ENCODE measurements at places on chromosomes 7 and 10.

GRCh38 chr10:42934351-42934811, 142.5 kb upstream of the RET start:
- no peak for DNase-seq

DNA sequence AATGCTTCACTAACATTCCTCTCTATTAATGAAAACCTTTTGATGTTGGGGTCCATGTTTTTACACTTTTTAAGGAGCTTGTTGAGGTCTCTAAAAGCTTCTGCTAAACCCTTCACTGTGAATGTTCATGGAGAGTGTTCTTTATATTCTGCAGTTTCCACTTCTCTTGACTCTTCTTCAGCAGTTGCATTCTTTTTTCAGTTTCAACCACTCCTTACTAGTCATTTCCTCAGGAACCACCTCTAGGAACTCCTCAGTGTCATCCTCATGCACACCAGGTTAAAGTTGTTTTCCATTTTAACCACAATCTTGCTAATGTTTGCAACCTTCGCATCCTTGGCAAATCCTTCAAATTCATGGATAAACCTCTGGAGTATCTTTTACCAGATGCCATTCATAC, 821.6 kb downstream of the ANKRD7 start:
- no peak for DNase-seq

GRCh38 chr7:142654398-142654797, 94.9 kb upstream of the PRSS1 start:
- DNase-seq, result no peak

GRCh38 chr10:21196822-21197395, 299.8 kb upstream of the NEBL start:
- DNase-seq, result no peak

- no peak for DNase-seq
These were observed 2.5 kb upstream of the ALOX5 start for GRCh38 chr10:45371560-45371959.

GRCh38 chr7:111030336-111030735, 60.6 kb upstream of the LRRN3 start:
- peak; percentile 27 for DNase-seq

DNA sequence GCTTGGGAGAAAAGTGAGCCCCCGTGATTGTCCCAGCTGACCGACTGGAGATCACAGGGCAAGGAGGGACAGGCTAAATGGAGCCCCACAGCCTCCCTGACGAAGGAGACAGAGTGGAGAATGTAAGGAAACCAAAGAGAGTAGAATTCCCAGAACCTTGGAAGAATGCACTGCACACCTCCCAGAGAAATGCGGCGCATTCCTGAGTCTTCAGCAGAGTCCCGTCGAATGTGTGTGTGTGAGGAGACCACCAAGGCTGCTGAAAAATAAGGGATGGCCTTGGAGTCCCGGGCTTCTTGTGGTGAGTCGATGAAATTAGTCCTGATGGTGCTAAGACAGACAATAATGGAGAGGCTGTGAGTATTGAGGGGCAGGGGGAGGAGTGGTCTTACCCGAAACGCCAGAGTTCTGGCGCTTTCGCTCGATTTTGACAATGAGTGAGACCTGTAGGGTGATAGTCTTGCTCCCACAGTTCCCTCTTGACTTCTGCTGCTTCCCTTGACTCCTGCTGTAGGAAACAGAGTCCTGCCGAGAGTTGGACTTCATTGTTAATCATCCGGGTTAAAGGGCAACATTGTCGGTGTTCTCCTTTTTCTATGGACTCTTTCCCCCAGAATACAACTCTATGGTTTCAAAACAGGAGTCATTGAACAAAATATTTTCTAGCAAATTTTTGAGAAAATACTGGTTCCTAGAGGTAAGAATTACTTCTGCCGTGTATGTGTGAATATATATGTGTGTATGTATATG, 103.2 kb downstream of the CNNM2 start:
- DNase-seq, result no peak

GRCh38 chr7:102841290-102841689, 71.5 kb upstream of the LRRC17 start:
- DNase-seq, result no peak

DNA sequence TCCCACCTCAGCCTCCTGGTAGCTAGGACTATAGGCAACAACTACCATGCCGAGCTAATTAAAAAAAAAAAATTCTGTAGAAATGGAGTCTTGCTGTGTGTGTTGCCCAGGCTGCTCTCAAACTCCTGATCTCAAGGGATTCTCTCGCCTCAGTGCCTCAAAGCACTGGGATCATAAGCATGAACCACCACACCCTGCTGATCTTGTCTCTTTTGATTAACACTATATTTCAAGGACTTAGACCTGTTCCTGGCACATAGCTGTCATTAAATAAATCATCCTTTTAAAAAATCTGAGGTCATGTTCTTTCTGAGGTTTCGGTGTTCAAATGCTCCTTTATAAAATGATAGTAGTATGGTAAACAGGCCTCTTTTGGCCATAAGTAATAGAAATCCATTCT, 4.8 kb downstream of the PALS2 start:
- no peak for DNase-seq

DNA sequence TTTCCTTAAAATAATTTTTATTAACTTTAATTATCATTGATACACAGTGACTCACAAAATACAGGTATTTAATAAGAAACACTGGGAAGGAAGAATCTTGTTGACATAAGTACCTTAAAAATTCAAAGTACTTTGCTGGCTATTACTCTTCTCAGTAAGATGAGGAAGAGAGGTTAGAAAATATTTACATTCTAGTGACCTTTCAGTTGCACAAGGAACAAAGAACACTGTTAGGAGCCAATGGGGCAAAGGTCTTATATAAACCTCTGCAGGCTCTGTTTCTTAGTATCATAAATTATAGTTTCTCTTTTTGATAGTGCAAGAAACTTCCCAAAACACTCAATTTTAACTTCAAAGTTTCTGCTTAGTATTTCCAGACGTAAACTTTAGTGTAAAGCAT, 4.8 kb upstream of the TAX1BP1 start:
- no peak for DNase-seq

DNA sequence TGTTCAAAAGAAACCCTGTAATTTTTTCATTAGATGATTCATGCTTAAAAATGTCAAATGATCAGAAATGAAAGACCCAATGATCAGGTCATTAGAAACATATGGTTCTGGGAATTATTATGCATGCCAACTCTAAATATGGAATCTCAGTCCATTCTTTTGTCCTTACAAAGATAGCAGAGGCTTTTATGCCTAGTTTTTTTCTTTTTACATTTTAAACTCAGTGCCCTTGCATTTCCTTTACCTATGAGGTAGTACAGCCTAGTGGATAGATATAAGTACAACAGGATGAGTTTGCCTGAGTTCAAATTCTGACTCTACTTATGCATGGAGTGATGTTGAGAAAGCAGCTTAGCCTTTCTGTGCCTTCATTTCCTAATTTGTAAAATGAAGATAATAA, 392.9 kb downstream of the SUGCT start:
- peak; percentile 56 for DNase-seq

DNA sequence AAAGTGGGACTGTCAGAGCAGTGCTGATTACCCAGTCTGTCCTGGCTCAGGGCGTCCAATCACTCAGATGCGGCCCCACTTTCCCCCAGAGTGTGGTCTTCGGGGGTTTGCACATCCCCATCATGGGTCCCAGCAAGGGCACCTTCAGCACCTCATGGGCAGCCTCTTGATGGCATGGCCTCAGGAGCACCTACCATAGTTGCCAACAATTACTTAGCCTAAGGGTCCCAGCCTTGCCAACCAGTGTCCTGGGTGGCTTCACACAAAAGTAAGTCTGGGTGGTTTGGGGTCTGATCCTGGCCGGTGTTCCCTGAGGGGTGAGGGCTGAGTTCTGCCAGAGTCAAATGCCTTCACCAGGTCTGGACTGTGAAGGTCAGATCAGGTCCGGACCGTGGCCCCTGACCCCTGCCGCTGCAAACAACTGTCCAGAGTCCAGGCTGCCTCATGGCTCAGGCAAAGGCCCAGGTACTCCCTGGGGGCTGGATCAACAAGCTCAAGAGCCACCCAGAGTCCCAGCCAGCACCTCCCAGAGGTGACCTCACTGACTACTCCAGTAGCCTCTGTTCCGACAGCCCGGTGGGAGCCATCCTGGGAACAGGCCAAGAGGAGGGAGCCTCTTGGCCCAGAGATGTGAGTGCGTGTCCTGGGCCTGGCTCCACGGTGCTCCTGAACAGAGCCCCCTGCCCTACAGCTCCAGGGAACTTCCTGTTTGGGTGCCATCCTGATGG, 6.2 kb upstream of the MARVELD1 start:
- DNase-seq, result no peak

DNA sequence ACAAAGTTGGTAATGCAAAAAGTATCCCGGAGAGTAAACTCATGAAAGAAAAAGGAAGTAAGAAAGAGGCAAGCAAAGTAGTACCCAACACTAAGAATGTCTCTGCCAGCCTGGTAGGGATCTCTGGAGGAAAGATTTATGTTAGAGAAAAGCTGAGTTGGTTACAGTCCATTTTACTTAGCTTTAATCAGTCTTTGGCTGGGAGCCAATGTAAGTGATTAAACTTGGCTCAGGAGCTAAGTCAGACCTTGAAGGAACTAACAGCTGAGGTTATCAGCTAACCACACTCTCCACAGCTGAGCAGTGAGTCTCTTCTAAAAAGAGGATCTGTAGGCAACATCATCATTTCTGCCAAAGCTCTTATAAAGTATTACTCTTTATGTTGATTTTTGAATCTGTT, 148.0 kb downstream of the ANKRD7 start:
- no peak for DNase-seq

GRCh38 chr10:91462423-91462822, 52.3 kb downstream of the HECTD2 start:
- peak; percentile 56 for DNase-seq

- no peak for DNase-seq
These were observed 171.9 kb downstream of the RPS24 start for GRCh38 chr10:78205457-78206016.

DNA sequence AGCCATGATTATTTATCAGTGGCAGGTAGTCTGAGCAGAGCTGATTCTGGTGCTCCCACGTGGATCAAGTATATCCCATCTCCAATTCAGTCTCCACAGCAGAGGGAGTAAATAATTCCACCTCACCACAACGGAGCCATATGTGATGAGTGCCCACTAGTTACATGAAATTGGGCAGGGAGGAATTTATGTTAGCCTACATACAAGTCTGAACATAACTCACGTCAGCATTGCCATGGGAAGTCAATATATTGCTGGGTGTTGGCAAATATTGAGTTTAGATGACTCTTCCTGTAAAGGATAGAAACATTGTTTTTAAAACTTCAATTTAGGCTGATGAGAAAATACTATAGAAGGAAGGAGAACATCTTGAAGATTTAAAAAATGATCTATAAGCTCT, 269.0 kb upstream of the BMPER start:
- no peak for DNase-seq

- no peak for DNase-seq
These were observed 3.8 kb upstream of the TRIM56 start for GRCh38 chr7:101081432-101081831.

DNA sequence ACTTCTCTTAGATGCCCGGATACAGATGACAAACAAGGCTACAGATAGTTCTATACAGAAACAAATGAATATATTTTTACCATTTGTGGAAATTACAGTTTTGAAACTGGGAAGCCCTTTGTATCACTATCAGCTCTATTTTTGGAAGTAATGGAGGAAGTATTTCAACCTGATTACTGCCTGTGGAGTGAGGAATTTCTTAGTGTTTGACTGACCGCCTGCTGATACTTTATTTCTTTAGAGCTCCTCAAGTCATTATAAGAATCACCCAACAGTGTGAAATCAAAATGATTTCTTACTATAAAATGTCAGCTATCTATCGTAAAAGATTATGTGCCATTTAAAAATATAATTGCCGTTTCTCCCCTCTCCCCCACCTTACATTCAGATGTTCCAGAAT, 290.9 kb downstream of the SDK1 start:
- no peak for DNase-seq

DNA sequence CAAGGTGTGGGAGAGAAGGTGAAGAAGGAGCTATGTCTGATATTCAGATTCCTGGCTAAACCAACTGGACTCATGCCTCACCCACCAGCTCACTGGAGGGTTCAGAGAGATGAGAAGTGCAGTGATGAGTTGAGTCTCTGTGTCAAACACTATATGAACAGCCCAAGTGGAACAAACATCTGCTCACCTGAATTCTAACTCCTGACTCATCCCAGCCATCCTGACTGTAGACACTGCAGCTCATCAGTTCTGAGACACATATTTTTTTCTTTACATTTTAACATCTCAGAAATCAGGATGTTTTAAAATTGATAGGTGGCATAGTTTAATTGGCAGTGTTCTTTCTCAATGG, 27.3 kb downstream of the GSDME start:
- DNase-seq, result no peak

- no peak for DNase-seq
These were observed 25.6 kb downstream of the CTNNA3 start for GRCh38 chr10:67670401-67670800.

DNA sequence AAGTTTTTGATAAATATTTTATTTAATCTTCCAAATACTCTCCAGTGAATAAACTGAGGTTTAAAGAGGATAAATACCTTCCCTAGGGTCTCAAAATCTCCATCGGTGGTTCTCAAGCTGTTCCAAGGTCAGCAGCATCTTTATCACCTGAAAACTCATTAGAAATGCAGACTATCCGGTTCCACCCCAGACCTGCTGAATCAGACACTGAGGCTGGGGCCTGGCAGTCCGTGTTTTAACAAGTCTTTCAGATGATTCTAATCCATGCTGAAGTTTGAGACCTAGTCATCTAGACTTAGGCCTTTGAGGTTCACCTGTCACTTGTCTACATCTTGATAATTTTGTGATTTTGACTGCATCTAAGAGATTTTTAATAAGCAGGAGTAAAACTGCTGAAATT, 37.5 kb downstream of the PLEKHA8 start:
- no peak for DNase-seq

GRCh38 chr7:134991469-134992339, 5.4 kb downstream of the AGBL3 start:
- no peak for DNase-seq

DNA sequence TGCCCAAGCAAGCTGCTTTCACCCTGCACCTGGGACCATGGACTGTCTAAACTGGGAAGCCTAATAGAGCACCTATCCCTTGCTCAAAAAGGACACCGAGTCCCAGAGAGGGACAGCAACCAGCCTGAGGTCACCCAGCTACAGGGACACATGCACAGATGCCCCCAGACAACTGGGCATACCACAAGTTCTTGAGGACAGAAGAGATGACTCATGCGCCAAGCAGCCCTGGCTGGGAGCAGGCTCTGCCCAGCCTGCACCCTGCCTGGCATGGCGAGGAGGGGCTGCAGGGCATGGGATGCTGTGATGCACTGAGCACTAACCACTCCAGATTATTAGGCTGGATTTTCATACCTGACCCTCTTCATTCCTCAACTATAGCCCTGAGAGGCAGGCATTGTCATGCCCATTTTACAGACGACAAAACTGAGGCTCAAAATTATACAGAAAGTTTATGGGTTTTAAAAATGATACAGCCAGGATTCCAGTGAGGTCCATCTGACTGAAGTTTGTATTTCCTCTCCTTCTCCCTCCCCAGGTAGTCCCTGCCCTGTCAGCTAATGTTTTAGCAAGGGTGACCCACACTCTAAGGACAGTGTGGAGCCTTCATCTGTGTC, 289.3 kb upstream of the ZMIZ1 start:
- no peak for DNase-seq

DNA sequence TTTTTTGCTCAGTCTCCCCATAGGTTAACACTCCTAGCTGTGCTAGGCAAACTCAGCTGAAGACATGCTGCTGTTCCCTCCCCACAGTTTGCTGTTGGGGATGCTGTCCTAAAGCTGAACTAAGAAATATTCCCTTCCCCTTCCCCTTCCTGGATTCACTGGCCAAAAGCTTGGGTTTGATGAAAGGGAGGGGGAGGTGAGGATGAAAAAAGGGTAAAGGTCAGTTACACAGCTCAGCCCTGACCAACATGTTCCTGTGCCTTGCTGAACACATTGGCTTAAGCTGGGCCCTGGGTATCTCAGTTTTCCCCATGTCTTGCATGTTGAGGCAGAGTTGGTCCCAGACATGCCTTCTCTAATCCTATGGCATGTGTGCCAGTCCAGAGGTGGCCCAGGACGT, 15.3 kb downstream of the CCM2 start:
- no peak for DNase-seq
